ENCODE measurements at places on chromosomes 7 and 10.

DNA sequence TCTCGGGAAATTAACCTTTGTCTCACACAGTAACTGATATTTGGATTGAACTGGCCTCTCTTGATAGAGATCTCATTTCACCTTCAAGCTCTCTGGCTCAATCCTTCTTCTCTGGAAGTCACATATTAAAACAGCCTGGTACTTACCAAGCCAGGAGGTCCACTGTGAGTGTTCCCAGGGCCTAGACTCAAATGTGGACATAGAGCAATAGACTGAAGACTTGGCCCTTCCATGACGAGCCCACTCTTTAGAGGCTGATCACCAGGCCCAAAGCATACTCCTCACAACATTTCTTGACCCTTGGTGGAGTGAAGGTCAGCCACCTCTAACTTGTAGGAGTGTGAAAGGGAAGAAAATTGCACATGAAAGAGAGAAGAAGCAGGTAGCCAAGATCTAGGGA lies 38.5 kb downstream of the COL1A2 start:
- no peak for DNase-seq

GRCh38 chr7:106119719-106120118 lies 7.6 kb upstream of the SYPL1 start:
- no peak for DNase-seq

DNA sequence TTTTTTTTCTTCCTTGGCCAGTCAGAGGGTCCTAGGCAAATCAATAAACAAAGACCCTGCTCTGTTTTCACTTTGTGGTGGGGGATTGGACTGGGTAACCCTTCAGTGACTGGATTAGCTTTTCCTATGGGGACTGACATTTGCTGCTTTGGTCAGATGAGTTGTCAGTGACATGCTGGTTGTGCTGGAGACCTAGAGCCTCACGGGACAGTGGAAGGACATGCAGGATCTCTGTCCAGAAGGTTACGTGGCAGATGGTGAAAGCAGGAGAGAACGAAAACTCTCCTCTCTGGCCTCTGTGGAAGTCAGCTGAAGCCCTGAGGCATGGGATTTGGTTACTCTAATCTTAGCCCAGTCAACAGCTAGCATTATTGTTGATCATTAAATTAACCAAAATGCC lies 90.0 kb upstream of the BMPER start:
- DNase-seq, result no peak

GRCh38 chr10:13705526-13706174 lies 118.9 kb downstream of the PRPF18 start:
- DNase-seq, result no peak
